ENCODE measurements at places on chromosomes 5 and 9.

DNA sequence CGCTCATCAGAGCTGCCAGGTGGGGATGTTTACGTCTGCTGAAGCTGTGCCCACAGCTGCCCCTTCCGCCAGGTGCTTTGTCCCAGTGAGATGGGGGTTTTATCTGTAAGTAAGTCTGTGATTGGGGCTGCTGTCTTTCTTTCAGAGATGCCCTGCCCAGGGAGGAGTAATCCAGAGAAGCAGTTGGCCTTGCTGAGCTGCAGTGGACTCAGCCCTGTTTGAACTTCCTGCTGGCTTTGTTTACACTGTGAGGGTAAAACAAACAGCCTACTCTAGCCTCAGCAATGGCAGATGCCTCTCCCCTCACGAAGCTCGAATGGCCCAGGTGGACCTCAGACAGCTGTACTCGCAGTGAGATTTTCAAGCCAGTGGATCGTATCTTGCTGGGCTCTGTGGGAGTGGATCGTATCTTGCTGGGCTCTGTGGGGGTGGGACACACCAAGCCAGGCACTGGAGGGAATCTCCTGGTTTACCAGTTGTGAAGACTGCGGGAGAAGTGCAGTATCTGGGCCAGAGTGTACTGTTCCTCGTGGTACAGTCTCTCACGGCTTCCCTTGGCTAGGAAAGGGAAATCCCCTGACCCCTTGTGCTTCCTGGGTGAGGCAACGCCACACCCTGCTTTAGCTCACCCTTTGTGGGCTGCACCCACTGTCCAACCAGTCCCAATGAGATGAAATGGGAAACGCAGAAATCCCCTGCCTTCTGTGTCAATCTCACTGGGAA lies 530.1 kb upstream of the DMAC1 start:
- DNase-seq = no peak

DNA sequence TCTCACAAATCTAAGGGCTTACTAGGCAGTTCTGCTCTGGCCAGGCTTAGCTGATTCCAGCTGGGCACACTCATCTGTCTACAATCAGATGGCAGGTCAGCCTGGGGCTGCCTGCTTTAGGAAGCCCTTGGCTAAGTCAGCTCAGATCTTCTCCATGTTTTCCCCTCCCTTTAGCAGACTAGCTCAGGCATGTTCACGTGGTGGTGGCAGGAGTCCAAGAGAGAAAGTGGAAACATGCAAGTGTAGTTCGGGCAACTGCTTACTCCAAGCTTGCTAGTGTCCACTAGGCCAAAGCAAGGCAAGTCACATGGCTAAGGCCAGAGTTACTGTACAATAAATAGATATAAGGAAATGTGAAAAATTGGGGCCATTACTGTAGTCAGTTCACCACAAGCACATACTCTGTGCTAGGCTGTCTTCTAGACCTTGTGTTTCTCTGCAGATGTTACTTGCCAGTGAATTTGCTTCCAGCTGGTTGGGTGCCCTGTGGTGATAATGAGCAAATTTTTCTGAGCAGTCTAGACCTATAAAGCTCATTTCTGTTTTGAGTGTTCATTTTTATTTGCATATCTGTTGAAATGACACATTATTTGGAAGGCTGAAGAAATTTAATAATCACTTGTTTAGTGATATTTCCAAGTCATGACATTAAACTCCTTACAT lies 38.3 kb downstream of the RECK start:
- no peak for DNase-seq

DNA sequence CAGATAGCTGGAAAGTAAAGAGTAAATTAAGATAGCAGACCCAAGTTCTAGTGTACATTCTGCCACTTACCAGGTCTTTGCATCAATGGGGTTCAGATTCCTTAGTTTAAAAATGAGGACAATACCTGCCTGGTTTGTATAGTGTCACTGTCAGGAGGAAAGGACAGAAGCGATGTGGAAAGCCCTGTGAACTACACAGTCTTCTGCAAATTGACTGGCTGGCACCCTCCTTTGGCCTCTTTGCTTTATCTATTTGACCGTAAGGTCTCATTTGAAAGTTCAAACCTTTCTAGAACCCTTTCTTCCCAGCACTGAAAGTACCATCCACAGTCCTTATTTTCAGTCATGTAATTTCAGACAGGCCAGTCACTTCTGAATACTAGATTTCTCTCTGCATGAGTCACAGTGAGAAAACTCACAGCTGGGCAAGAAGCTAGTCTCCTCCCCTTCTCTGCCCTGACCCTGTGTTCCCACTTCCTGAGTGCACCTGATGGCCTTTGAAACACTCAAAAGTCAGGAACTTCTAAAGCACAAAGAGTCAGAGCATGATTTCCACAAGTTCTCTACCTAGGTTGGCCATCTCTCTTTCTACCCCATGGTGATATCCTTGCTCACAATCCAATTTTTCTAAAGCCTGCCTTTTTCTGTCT lies 91.3 kb upstream of the RASEF start:
- no peak for DNase-seq

- no peak for DNase-seq
Observed at GRCh38 chr9:109770101-109770500, 9.9 kb upstream of the PALM2AKAP2 start.

- no peak for DNase-seq
Observed at GRCh38 chr9:8287501-8287900, 487.9 kb upstream of the DMAC1 start.

GRCh38 chr5:169503886-169504285 lies 79.7 kb upstream of the SPDL1 start:
- DNase-seq = no peak

DNA sequence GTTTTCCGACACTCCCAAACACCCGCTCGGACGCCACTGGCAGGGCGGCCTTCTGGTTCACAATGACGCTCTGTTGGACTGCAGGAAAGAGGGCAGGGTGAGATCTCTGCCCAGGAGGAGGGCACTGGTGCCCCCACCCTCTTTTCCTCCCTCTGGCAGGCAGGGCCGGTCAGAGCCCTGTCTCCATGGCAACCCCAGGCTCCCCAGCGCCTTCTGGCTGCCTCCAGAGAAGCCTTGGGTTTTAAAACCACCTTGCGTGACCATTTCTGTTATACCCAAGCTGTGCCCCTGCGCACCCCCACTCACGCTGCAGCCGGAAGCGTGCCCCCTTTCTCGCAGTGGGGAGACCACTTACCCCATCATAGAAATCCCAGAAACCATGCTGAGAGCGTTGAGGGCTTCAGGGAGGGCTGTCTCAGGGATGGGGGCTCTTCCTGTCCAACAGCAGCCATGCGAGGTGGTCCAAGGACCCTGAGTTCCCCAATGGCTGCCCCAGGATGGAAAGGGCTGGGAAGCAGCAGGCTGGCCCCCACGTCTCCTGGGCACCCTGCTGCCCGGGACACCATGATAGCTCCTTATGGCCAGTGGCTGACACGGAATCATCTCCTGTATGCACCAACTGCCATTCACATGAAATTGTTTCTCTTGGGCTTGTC lies 7.3 kb downstream of the C9orf50 start:
- DNase-seq = no peak

- no peak for DNase-seq
Observed at GRCh38 chr5:177498013-177498787, 796 bp upstream of the PDLIM7 start.

DNA sequence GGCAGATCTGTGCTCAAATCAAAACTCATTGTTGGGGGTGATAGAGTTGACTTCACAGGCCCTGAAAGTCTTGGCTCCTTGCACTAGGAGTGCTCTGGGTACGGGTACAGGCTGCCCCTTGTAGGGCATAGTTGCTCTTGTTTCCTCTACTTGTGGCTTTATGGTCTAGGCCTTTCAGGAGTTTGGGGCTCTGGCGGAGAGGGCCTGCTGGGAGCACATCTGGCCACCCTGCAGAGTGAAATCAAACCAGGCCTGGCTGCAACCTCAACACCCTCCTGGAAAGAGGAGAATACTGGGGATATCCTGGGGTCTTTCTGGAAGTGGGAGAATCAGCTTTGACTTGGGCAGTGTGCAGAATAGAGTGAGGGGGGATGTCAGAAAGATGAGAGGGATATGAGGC lies 1.5 kb downstream of the TGFBI start:
- no peak for DNase-seq

- no peak for DNase-seq
Observed at GRCh38 chr5:157816682-157817386, 42.1 kb downstream of the CLINT1 start.

GRCh38 chr9:137085920-137086530 lies 760 bp upstream of the MAN1B1 start:
- DNase-seq = no peak

DNA sequence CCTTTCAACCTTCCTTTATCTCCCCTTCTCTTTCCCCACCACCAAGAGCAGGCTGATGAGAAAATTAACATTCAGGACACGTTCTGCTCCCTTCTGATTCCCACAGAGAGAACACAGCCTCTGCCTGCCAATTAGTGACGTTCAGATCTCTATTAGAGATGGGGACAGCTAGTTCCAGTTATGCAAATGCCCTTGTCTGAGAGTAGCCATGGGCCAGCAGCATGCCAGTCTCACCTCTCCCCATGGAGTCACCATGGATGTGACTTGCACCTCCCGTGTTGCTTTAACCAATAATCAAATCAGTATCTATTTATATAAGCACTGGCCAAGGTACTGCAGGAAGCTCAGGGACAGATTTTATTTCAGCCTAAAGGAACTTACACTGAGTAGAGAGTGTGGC lies 61.3 kb downstream of the KCNIP1 start:
- no peak for DNase-seq

GRCh38 chr5:98050583-98050982 lies 722.9 kb upstream of the RGMB start:
- no peak for DNase-seq

DNA sequence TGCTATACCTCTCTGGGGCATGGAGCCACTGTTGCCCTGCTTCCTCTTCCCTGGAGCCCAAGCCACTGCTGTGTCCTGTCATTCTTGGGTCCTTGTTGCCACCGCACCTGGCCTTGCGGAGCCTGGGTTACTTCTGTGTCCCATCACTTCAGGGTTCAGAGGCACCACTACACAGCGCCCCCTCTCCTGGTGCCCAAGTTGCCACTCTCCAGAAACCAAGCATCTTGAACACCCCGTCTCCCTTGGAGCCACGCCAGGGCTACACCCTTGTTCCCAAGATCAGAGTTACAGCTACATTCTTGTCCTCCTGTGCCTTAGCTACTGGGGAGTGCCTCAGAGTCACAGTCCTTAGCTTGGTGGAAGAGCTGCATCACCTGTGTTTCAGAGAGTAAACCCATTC lies 147.2 kb upstream of the CD180 start:
- DNase-seq = no peak

DNA sequence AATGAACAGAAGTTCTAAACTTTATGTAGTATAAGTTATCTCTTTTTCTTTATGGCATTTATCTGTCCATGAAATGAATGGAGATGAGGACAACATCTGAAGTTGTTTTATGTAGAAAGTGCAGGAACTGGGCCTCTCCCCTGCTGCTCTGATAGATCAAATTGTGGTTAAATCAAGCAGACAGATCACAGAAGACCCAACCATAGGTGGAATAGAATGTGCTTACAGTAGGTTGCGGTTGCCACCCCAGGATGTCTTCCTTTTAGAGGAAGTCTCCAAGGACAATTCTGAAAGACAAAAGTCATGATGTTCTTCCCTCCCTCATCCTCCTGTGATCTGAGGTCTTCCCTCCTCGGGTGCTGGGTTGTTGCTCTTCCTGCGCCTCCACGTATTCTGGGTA lies 12.9 kb downstream of the RASGRF2 start:
- DNase-seq = no peak

GRCh38 chr9:134066913-134067851 lies 644 bp downstream of the BRD3 start:
- no peak for DNase-seq

DNA sequence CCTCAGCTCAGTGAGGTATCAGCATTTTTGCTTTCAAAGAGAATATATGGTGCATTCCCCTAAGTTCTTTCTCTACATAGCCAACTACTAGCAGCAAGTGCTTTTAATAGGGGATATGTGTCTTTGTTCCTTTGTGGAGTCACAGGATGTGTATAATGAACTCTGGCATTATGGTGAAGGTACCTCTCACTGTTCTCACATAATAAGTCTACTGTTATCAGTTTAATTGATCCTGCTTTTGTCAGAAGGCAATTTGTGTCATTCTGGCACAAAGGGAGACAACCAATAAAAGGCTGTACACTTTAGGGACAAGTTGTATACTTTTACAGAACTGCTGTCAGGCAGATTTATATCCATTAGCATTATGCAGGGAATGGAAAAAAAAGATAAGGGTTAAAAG lies 531.4 kb upstream of the RIOK2 start:
- DNase-seq = no peak

DNA sequence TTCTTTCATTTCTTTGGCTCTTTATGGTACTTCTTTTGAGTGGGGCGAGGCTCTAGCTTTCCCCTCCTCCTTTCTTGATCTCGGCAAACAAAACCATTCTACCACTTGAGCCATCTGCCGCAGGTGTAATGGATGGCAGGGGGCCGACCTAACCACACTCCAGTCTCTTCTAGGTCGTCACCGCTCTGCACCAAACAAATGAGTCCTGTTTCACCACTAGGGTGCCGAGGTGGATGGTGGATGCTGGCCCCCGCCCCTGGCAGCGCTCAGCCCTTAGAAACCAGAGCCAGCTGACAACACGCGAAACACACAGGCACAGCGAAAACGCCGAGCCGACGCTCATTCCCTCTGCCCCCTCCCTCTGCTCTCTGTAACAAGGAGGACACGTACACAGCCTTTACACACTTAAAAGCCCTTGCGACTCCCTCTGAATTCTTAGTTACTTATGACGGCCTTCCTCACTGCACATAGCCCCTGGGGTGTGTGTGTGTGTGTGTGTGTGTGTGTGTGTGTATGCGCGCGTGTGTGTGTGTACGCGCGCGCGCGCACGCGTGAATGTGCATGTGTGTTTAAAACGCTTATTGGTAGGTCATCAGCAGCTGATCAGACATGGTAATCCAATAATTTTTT lies 199.4 kb downstream of the MEF2C start:
- no peak for DNase-seq

- no peak for DNase-seq
Observed at GRCh38 chr9:87507576-87507975, 9.9 kb downstream of the DAPK1 start.

- DNase-seq = no peak
Observed at GRCh38 chr9:133268335-133269056, 6.5 kb downstream of the ABO start.

DNA sequence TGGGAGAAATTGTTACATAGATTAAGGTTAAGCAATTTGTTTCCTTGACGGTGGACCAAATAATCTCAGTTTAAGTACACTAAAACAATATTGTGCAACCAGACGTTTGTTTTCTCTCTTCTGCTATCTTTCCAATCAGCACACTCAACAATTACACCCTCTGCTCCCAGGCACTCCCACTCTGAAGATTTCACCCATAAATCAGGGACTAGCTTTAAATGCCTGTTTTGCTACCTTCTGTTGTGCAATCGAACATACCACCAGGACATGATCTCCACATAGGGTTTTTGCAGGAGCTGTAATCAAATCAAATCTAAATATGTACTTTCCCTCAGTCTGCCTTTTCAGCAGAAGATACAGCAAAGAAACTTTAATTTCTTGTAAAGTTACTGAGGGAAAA lies 405.8 kb upstream of the TLE4 start:
- no peak for DNase-seq

DNA sequence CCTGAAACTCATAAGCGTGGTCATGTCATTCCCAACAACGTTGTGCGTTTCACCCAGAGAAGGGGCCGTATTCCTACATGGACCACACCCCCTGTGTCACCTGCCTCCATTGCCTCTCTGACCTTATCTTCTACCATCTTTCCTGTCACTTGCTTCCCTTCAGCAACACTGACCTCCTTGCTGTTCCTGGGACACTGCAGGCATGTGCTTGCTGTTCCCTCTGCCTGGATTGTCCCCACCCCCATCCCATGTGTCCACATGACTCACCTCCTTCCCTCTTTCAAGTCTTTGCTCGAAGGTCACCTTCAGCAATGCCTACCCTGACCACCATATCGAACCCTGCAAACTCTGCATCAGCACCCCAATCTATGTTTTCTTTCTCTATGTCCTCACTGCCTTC lies 133.2 kb upstream of the ZNF618 start:
- DNase-seq = no peak
